NCI-H1092 (cell line): ENCODE measurements at places on chromosomes 3 and 15.

- no peak for DNase-seq
Measured at GRCh38 chr3:125202197-125202596, 10.4 kb downstream of the SLC12A8 start.

GRCh38 chr3:101962055-101962454, 112.7 kb downstream of the NFKBIZ start:
- DNase-seq = no peak

DNA sequence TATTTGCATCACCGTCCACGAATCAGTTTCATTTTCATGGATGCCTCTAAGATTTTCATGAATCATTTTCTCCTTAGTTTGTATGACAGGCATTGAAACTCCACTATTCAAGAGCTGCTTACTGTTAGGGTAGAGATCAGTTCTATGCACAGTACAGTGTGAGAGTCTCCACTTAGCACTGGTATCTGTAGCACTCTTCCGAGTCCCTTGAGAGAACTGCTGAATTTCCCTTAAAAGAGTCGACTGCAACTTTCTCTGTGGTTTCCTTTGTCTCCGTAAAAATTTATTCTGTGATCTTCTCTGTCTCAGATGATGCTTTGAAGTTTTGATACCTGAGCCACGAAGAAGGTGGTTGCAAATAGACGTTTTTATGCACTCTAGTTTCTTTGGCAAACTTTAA, 14.8 kb downstream of the GTPBP8 start:
- DNase-seq = no peak

DNA sequence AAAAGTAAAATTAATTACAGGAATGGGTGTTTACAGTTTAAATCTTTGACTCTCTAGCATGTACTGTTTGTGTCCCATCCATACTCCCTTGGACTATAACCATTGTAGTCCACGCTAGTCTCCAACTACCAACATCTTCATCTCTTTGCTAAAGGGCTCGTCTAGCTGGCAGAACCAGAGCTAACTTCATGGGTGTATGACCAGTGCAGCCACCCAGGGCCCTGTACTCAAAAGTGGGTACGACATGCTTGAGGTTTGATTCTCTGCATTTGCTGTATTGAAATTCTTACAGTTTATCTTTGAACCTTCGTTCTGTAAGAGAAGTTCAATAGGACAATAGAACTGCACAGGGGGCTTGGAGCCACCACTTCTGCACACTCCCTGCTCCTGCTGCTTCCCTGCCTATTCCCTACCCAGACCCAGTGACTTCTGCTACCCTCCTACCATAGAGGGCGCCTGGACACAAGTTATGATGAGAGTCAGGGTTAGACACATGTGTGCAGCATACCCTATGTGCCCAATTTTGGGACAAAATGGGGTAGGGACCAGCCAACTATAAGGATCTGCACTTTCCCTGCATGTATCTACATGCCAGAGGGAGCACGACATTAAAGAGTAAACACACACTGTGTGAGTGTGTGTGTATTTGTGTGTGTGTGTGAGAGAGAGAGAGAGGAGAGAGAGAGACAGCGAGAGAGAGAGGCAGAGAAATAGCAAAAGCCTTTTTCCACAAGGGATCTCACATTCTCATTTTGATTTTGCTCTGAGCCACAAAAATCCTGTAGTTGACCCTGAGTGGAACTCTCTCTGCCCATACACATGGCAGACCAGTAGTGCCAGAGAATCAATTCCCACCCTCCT, 59.0 kb upstream of the NECTIN3 start:
- no peak for DNase-seq

GRCh38 chr15:26901041-26901440, 34.2 kb downstream of the GABRA5 start:
- no peak for DNase-seq

DNA sequence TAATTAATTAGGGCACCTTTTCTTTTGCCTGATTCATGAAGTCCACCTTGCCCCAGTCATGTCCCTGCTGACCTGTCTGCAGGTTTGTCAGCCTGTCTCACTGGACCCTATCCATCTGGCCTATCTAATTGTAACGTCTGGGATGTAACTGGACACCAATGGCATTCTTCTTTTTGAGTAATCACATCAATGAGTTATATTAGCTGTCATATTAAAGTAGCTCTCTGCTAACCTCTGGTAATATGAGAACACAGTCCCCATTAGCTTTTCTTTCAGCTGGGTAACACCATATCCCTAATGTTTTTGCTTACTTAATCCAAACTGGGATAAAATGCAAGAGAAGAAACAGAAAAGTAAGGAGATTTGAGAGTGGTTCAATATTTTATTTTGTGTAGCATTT, 166.2 kb upstream of the VEPH1 start:
- DNase-seq = no peak
